Aorta (tissue), 5 donors: ENCODE measurements at places on chromosomes 5 and 9. TPM values are rescaled to one million over a fixed set of nuclear protein-coding genes. Genes with fewer than 3 reads are reported as not detected.

DNA sequence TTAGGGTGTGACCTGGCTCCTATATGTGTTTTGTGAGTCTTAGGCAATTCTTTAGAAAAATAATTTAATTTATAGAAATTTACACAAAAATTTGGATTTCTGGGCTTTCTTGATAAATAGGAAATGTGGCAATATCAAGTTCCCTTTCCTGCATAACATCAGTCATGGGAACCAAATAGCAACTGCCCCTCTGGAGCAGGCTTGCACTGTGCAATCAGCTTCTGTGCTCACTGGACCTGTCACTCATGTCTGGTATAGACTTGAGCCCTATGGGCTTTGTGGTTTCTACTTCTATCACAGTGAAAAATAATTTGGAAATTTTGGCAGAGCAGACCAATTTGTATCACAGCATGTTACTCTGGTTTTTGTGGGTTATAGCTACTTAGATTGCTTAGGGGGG lies 131.7 kb downstream of the ADGRV1 start:
- no peak overlapping the region for H3K4me3 ChIP-seq
- DNase-seq = no peak
- no peaks in the 10 kb centered on the region for H3K36me3 ChIP-seq
- H3K27ac ChIP-seq = no peak overlapping the region
- no peaks in the 10 kb centered on the region for H3K27me3 ChIP-seq
- H3K4me1 ChIP-seq = no peaks in the 10 kb centered on the region

GRCh38 chr9:89522261-89522958 lies 24.5 kb upstream of the SEMA4D start:
- no peak overlapping the region for H3K27ac ChIP-seq
- H3K27me3 ChIP-seq = no peaks in the 10 kb centered on the region
- H3K36me3 ChIP-seq = no peaks in the 10 kb centered on the region
- DNase-seq = no peak

NUTM2F gene
- total RNA-seq = not detected

GRCh38 chr5:38853753-38854470 lies 8.1 kb downstream of the OSMR start:
- no peaks in the 10 kb centered on the region for H3K4me1 ChIP-seq
- no peak overlapping the region for H3K27ac ChIP-seq
- H3K4me3 ChIP-seq = no peak overlapping the region
- H3K36me3 ChIP-seq = no peaks in the 10 kb centered on the region
- no peak for DNase-seq

PCDHA10 gene
- total RNA-seq = 0.69 TPM

DNA sequence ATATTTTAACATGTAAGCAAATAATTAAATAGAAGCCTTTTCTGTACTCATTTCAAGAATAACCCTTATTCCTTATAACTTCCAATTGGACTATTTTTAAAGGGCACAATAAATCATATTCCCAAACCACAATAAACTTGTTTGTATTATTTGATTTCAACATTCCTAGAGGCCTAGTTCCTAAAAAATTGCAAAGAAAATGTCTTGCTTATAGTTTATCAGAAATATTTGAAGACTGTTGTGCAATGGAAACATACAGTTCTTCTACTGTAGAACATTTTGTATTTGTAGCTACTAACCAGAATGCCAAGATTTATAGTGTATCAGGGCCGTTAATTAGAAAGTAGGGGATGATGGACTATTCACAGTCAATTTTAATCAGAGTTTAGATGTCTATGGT lies 1037.0 kb upstream of the CDH18 start:
- no peaks in the 10 kb centered on the region for H3K27me3 ChIP-seq
- DNase-seq = no peak
- H3K4me1 ChIP-seq = no peaks in the 10 kb centered on the region
- H3K27ac ChIP-seq = no peak overlapping the region

HRCT1 gene
- total RNA-seq = 14.2 TPM

SMC5 gene
- total RNA-seq = 37.0 TPM

- H3K4me3 ChIP-seq = no peak overlapping the region
- H3K4me1 ChIP-seq = peaks cover 3% of the 10 kb centered on the region
- no peak overlapping the region for H3K27ac ChIP-seq
- no peaks in the 10 kb centered on the region for H3K36me3 ChIP-seq
- DNase-seq = no peak
- H3K27me3 ChIP-seq = no peaks in the 10 kb centered on the region
Observed at GRCh38 chr5:14445013-14445412, 136.6 kb upstream of the OTULINL start.

DNA sequence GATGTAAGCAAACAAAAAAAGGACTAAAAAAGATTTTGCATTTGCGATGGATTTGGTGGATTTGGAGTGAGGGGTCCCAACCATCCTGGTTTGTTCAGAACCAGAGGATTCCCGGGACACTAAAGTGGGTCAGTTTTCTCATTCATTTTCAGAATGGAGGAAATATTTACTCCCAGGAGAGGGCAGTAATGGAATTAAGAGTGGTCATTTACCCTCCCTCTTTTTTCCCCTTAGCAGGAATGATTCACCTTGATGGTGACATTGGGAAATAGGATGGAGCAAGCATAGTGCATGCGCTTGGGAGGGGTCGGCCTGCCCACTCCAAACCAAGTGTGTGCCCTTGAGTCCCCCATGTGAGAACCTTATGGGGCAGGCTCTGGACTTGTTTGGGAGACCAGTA lies 164.2 kb upstream of the PUM3 start:
- H3K27ac ChIP-seq = no peak overlapping the region
- no peaks in the 10 kb centered on the region for H3K36me3 ChIP-seq
- H3K4me1 ChIP-seq = no peaks in the 10 kb centered on the region
- H3K27me3 ChIP-seq = no peaks in the 10 kb centered on the region
- no peak overlapping the region for H3K4me3 ChIP-seq

RFESD gene
- 3.4 TPM for total RNA-seq

GRCh38 chr9:20207176-20207575 lies 415.1 kb downstream of the MLLT3 start:
- no peak overlapping the region for H3K4me3 ChIP-seq
- DNase-seq = no peak
- no peaks in the 10 kb centered on the region for H3K36me3 ChIP-seq
- peaks cover 2% of the 10 kb centered on the region for H3K27me3 ChIP-seq
- no peaks in the 10 kb centered on the region for H3K4me1 ChIP-seq

IL9 gene
- not detected for total RNA-seq

DNA sequence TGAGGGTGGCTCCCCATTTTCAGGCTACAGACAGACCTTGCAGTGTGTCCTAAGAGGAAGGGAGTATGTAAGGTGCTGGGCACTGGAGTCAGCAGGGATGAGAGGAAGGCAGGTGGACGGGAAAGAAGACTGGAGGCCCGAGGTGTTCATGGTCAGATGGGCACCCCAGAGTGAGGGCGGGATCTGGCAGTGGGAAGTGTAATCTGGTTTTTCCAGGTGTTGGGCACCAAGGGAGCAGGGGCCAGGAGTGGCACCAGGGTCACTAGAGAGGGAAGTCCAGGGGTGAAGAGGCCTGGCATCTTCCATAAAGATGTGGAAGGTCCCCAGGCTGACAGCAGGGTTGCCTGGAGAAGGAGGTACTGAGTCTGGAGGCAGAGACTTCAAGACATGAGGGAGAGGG lies 29.7 kb downstream of the PITX1 start:
- no peaks in the 10 kb centered on the region for H3K27me3 ChIP-seq
- no peaks in the 10 kb centered on the region for H3K4me1 ChIP-seq
- H3K36me3 ChIP-seq = no peaks in the 10 kb centered on the region
- H3K27ac ChIP-seq = no peak overlapping the region

DNA sequence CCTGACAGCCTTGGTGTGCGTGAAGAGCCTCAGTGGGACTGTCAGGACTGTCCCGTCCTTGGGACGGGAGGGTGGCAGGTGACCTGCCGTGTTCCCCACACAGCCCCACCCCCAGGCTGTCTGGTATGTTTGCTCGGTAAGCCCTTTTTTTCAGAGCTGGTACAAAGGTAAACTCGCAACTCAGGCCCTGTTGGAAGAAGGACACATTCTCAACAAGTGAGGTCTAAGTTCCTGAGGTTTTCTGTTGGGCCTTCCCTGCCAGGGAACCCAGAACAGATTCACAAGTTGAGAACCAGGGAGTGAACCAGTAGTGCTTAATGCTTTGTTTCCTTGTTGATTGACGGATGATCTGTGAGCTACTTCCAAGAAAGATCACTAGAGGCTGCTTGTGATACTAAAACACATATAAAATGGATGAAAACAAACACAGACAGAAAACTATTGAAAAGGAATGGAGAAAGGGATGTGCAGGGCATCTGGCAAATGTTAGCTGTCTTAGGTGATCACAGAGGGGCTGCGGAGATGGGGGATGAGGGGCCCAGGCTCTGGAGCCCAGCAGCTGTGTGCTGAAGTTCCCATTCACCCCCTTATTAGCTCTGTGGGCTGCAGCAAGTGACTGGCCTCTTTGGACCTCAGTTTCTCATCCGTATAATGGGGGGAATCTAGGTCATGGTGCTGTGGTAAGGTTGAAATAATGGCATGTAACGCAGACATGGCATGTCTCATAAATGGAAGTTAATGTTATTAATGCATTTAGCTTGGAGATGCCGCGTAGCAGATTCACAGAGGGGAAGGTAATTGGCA lies 2.7 kb downstream of the NDST1 start:
- no peak for DNase-seq
- no peaks in the 10 kb centered on the region for H3K27me3 ChIP-seq
- no peak overlapping the region for H3K4me3 ChIP-seq
- no peak overlapping the region for H3K27ac ChIP-seq
- H3K4me1 ChIP-seq = peaks cover 2% of the 10 kb centered on the region
- H3K36me3 ChIP-seq = no peaks in the 10 kb centered on the region

RHOBTB3 gene
- 53.2 TPM for total RNA-seq

DNA sequence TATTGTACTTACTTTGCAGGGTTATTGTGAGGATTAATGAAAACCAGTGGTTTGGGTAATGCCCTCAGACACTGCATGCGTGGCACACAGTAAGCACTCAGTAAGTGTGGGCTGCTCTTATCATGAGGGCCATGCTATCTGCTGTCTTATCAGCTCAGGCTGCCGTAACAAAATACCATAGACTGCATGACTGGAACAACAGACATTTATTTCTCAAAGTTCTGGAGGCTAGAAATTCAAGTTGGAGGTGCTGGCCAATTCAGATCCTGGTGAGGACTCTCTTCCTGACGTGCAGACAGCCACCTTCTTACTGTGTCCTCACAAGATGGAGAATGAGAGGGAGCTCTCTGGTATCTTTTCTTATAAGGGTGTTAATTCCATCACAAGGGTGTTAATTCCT lies 23.9 kb upstream of the SH3PXD2B start:
- H3K4me3 ChIP-seq = no peak overlapping the region
- H3K27me3 ChIP-seq = no peaks in the 10 kb centered on the region
- H3K36me3 ChIP-seq = no peaks in the 10 kb centered on the region
- no peaks in the 10 kb centered on the region for H3K4me1 ChIP-seq
- H3K27ac ChIP-seq = no peak overlapping the region

SLC44A1 gene
- 37.3 TPM for total RNA-seq

LECT2 gene
- not detected for total RNA-seq

DMRT2 gene
- total RNA-seq = not detected

DNA sequence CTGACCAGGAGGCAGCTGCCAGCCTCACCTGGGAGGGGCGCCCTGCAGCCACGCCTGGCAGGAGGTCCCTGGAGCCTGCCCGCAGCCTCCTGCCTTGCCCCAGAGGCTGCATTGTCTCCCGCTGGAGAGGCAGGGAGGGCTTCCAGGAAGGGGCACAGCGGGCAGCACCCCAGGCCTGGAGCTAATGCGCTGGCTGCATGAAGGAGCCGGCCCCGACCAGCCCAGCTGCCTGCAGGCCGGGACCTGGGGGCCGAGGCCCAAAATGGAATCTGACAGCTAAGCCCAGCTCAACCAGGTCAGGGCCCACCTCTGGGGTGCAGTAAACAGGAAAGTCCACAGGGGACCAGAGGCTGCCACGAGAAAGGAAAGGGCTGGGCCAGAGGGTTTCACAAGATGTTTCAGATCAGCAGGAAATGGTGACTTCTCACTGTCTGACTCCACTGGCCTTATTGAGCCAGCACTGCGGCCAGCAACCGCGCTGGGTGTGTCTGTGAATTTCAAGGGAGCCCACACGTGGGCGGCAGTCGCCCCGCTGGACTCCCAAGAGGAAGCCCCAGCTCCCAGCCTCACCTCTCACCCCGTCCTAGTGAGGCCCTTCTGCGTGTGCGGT lies 18.6 kb upstream of the NOTCH1 start:
- H3K27ac ChIP-seq = no peak overlapping the region
- H3K27me3 ChIP-seq = no peaks in the 10 kb centered on the region
- no peak for DNase-seq
- H3K36me3 ChIP-seq = no peaks in the 10 kb centered on the region

GRCh38 chr9:129500161-129500862 lies 120.6 kb downstream of the C9orf50 start:
- H3K36me3 ChIP-seq = no peaks in the 10 kb centered on the region
- DNase-seq = no peak
- H3K4me1 ChIP-seq = no peaks in the 10 kb centered on the region
